ENCODE measurements at places on chromosomes 6 and 20. TPM values are rescaled to one million over a fixed set of nuclear protein-coding genes. Genes with fewer than 3 reads are reported as not detected.

DNA sequence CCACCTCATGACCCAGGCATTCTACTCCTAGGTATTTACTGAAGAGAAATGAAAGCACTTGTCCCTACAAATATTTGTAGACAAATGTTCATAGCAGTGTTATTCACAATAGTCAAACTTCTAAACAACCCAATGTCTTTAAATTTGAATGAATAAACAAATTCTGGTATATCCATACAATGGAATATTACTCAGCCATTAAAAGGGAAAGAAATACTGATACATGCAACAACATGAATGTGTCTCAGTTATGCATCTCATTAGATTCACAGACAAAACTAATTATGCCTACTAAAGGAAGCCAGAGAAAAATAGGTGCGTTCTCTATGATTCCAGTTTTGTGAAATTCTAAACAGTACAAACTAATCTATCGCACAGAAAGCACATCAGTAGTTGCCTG is 30.7 kb downstream of the MDFI start:
- no peak for DNase-seq

DNA sequence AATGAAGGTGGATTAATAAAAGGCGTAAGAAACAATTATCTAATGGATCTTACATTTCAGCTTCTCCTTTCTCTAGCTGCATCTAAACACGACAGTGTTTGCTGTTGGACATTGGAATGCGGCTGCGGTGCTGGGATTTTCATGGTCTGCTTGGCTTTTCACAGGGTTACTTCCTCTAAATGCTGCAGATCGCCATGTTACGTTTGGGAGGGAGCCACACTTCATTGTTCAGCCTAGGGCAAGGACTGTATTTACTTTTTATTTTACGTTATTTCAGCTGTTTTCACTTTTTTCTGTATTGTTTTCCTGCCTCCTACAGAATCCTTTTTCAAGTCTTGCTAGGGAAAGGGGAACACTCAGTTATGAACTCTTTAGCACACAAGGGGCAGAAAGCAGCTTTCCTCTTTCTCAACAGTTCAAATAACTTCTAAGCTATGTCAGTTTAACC is 97.9 kb upstream of the MTHFD1L start:
- peak; percentile 80 for DNase-seq

Gene BPIFA1
- not detected for polyA plus RNA-seq

DNA sequence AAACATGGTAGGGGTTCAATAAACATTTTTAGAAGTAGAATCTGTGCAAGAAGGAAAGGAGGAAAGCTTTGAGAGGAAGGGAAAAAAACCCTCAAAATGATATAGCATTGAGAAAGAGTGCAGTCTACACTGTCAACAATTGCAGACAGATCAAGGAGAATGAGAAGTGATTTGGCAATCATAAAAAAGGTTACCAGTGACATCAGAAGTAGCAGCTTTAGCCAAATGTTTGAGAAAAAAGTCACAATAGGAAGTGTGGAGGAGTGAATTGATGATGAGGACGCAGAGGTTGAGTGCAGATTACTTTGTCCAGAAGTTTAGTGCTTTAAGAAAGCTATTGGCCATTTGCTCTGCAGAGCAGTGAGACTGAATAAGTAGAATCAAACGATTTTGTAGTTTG is 155.0 kb downstream of the GJA1 start:
- DNase-seq = no peak

Gene ADGB
- polyA plus RNA-seq = 0.65 TPM

Gene SLC32A1
- 1.4 TPM for polyA plus RNA-seq

DNA sequence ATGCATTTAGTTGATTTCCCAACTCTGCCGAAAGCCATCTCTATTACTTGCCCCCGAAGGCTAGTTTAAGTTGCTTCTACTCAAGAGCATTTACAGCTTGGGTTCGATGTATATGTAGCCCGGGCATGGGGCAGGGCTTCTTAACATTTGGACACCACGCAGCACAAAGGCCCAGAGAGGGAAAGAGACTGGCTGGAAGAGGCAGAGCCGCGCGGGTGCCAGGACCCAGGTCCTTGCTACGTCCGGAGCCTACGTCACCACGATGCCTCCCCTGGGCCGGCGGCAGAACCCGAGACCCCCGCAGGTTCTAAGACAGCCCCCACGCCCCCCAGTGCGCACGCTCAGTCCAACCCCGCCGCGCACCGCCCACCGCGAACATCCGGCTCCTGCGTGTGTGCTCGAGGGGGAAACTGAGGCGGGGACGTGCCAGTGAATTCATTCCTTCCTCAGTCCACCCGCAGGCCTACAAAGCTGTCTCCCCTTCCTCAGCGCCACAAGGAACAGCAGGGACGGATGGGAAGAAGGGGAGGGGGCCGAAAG is 367 bp upstream of the PCIF1 start:
- DNase-seq = no peak

DNA sequence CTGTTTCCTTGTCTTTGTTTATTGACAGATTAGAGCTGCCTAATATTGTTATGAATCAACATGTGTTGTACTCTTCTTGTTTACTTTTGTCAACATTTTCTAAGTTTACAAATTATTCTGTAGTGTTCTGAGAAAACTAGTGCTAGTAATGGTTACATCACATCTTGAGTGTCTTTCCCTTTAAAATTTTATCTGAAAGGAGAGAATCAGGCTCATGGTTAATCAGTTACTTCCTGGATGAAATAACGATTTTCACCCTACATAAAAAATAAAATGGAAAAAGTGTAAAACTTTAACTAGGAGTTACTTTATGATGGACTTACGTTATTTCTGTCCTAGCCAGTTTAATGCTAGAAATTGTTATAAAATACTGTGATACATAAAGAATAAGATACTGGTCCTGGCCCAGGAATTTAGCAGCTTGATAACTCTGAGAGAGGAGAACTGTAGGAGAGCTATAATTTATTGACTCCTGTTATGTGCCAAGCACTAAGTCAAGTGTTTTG is 26.4 kb upstream of the BMP5 start:
- no peak for DNase-seq

- DNase-seq = no peak
Observed at GRCh38 chr6:45607798-45608197, 230.1 kb upstream of the SUPT3H start.

GRCh38 chr6:106609699-106610098 is 19.6 kb downstream of the RTN4IP1 start:
- DNase-seq = no peak

GRCh38 chr20:2396241-2396814 is 15.6 kb downstream of the TGM6 start:
- DNase-seq = no peak

- no peak for DNase-seq
Observed at GRCh38 chr20:13934992-13935894, 55.2 kb downstream of the SEL1L2 start.

DNA sequence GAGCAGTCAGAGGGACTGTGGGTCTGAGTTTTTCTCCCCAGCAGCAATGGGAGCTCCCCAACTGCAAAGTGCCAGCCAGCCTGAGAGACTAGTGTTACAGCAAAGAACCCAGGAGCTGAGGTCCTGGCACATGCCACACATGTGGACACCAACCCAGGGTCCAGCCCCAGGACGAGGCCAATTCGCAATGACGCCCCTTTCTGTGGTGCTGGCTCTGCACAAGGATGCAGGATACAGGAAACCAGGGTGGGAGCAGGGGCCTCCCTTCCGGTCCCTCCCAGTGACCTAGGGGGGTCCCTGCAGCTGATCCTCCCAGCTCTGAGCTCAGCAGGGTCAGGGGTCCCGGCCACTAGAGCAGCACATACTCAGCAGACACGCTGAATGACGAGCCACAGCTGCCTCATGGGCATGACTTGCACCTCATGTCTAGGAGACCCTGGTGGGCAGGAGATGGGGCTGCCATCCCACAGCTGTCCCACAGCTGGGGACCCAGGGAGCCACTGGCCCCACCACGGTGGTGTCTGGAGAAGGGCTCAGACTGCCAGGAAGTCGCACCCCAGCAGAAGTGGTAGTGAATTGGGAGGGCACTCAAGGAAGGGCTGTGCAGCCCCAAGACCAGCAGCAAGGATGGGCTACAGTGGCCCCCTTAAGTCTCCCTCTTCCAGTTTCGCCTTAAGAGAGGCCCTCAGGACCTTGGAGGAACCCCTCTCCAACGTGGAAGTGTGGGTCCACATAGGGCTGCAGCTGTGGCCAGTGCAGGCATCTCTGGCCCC is 3.6 kb downstream of the ARFRP1 start:
- DNase-seq = no peak

Gene RNF182
- 3.2 TPM for polyA plus RNA-seq

DNA sequence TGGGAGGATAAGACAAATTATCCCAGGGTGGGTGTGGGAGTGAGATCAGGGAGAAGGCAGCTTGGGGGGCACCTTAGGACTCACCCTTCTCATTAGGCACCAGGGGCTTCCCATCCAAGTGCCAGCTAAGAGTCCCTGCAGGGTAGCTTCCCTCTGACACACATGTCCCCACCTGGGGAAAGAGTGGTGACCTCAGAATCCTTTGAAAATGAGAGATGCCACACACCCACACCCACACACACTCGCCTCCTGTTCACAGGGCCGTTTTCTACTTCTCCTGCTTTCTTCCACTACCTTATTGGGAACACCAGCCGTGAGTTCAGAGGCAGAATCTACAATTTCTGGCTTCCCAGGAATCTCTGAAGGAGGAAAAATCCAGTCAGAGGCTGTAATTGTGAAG is 1.0 kb downstream of the AGER start:
- DNase-seq = no peak

DNA sequence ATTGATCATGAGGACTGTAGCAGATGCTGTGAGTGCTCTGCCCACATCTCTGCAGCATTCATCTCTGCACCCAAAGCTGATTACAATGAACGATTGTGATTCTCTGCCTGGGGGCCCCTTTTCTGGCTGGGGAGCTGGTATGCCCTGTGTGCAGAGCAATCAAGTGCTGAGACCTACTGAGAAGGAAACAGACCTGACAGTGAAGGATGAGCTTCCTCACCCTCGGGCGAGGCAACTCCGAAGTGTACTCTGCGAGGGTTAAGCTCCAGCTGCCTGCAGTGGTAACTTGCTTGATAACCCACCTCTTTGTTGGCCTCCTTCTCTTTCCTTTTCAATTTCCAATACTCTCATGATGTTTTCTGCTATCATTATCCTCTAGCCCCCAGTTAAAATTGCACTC is 289.7 kb upstream of the RNF24 start:
- no peak for DNase-seq

- DNase-seq = peak; percentile 41
Observed at GRCh38 chr6:15444881-15445280, 199.0 kb downstream of the JARID2 start.

- DNase-seq = no peak
Observed at GRCh38 chr6:113082745-113083144, 735.6 kb downstream of the RFPL4B start.

- DNase-seq = no peak
Observed at GRCh38 chr20:44862286-44862685, 23.2 kb upstream of the YWHAB start.

DNA sequence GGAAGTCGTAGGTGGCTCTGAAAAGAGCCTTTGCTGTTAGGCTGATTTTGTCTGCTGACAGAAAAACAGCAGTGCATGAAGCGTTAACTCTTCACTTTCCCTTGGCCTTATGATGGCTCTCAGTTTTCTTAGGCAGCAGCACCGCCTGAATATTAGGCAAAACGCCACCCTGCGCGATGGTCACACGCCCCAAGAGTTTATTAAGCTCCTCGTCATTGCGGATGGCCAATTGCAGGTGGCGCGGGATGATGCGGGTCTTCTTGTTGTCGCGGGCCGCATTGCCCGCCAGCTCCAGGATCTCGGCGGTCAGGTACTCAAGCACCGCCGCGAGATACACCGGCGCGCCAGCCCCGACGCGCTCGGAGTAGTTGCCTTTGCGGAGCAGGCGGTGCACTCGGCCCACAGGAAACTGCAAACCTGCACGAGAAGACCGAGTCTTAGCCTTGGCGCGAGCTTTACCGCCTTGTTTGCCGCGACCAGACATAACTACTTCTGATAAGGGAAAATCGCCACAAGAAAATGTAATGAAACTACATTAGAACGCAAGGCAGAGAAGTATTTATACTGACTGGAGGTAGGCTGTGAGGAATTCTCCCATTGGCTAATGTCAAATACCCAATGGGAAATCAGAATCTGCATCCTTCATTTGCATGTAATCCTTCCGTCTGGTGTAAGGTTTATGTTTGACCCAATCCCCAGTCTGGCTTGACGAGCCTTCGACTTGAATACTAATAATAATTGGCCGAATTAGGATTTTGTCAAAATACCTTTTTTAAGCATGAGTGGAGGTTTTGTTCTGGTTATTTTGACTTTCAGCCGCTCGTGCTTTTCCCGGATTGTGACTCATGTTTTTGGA is 53.9 kb upstream of the HFE start:
- DNase-seq = peak; percentile 93

Gene ASIP
- polyA plus RNA-seq = not detected

GRCh38 chr20:50335866-50336265 is 145.2 kb downstream of the CEBPB start:
- DNase-seq = no peak

- no peak for DNase-seq
Observed at GRCh38 chr6:6328451-6328850, 8.0 kb upstream of the F13A1 start.

DNA sequence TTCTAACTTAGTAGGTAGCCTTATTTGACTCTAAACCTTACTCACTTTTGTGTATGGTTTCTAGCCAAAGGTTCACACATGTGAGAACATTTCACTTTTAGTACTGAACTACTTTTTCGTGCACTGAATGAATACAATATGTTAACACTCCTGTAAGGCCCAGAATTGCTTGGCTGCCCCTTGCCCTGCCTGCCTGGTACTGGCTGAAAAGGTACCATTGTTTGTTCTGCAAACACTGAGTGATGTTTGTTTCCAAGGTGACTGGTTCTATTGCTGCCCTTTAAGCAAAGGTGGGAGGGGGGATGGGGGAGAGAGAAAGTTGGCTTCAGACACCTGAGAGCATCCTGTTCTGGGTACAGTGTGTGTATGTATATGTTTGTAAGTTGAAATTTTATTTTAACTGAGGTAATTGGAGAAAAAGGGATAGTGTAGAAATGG is 31.2 kb downstream of the RREB1 start:
- no peak for DNase-seq

GRCh38 chr6:67768972-67769371 is 866.1 kb upstream of the ADGRB3 start:
- no peak for DNase-seq

All from renal cortex interstitium (tissue), 15 donors.